Nucleus accumbens (tissue), 56 donors: ENCODE measurements at places on chromosomes 3 and 15.

GRCh38 chr15:90707489-90707888 lies 9.7 kb upstream of the BLM start:
- DNase-seq = no peak

- no peak for DNase-seq
Measured at GRCh38 chr3:94162700-94163099, 99.8 kb downstream of the NSUN3 start.

DNA sequence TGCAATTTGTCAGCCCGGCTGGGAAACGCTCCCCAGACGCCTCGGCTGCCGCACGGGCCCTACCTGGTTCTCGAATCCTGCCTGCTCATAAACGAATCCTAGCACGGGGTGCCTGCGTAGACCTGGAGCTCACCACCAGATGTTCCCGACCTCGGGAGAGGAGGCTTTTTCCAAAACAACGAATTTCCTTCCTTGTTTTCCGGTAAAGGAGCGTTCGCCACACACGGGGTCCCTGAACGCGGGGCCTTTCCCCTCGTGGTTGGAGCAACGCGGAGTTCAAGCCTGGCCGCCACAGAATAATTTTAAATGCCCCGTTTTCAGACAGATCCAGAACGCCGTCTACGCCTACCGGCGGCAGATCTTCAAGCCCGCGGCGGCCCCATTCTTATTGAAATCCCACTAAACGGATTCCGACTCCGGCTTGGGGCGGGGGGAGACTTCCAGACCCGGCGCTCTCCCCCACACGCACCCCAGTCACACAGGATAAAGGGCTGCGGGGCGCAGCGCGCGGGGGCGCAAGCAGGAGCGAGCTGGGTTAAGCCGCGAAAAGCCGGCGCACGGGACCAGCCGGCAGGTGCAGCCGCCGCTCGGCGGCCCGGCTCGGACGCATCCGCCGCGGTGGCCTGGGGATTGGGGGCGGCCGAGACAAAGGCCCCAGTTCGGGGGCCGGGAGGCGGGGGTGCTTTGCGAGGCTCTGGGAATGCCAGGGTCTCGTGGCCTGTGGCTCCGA lies 895 bp downstream of the GATA2 start:
- DNase-seq = no peak

GRCh38 chr15:100394736-100395440 lies 53.1 kb upstream of the ADAMTS17 start:
- no peak for DNase-seq

DNA sequence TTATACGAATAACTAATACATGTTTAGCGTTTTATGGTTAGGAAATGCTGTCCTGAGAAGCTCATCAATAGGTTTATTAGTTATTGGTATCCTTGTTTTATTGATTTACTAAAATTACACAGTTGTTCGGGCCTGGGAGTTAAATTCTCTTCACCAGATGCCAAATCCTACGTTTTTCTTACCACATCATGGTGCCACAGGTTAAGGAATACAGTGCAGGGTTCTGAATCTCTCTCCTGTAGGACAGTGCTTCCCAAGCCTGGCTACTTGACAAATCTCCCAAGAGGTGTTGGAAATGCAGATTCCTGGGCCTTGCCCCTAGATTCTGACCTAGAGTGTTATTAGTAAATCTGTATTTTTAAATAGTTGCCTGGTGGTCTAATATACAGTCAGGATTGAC lies 273.4 kb upstream of the LRRFIP2 start:
- DNase-seq = no peak
